GM23338 (cell line): ENCODE measurements at places on chromosomes 2 and 18.
A peak's percentile ranks its signal among the peaks of the same experiment; 100 is the strongest.

DNA sequence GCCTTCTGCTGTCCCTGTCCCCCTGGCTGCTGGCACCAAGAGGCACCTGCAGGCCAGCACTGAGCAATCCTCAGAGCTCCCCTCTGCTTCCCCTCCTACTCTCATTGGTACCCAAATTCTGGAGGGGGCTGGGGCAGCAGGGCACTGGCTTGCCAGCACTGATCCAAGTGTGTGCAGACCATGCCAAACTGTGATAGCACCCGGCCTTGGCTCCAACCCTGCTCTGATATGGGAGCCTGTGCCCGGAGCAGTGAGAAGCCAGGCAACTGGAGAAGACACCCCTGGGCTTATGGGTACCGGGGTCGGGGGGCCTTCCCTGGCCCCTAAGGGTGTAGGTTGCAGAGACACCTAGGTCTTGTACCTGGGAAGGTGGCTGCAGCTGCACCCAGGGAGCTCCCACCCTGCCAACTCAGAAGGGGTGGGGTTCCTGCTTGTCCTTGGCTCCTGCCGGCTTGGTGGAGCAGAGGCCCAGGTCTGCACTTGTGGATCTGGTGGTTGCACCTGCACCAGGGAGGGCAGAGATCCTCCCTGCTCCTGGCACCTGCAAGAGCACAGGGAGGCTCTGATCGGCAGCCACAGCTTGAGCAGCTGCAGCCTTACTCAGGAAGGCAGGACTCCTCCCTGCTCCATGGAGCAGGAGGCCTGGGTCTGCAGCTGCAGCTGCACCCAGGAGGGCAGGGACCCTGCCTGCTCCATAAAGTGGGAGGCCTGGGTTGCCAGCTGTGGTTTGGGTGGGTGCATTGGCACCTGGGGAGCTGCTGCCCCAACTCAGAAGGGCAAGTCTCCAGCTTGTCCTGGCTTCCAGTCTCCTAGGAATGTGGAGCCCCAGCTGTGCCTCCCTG is 96.3 kb downstream of the BCL2L11 start:
- H3K36me3 ChIP-seq: no peaks in the 10 kb centered on the region; the same call in 1 of the 2 replicates
- no peak overlapping the region for H3K4me3 ChIP-seq
- DNase-seq: no peak
- H3K27ac ChIP-seq: no peak overlapping the region
- H3K27me3 ChIP-seq: no peaks in the 10 kb centered on the region
- no peaks in the 10 kb centered on the region for H3K4me1 ChIP-seq

DNA sequence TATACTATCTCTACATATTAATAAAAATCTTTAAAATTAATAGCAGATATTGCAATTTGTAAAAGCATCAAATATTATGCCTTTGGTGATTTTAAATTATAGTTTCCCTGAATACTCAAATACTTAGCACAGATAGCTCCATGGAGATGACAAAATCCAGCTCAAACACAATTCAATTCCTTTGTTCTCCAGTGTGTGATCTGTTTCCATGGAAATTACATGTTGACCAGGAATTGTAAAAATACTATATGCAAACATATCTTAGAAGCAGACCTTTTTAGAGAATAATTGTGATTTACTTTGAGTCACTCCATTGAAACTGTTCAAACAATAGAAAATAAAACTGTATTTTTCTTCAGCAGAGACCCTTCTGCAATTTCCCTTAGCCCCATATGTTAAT is 68.3 kb downstream of the FAM161A start:
- no peak overlapping the region for H3K4me3 ChIP-seq
- no peaks in the 10 kb centered on the region for H3K36me3 ChIP-seq
- H3K27me3 ChIP-seq: no peaks in the 10 kb centered on the region
- H3K4me1 ChIP-seq: no peaks in the 10 kb centered on the region
- H3K27ac ChIP-seq: no peak overlapping the region

GRCh38 chr18:69947361-69948133 is at the start of gene CD226:
Gene CD226, minus strand, starts transcription at chr18:69947873. Its CDS starts 467 bp downstream, at chr18:69947406.
- H3K27me3 ChIP-seq: no peaks in the 10 kb centered on the region
- no peak for DNase-seq
- H3K4me1 ChIP-seq: peaks cover 9% of the 10 kb centered on the region
- H3K27ac ChIP-seq: no peak within 1 kb of the TSS
- H3K4me3 ChIP-seq: no peak within 1 kb of the TSS
- H3K36me3 ChIP-seq: no peaks in the 10 kb centered on the region

DNA sequence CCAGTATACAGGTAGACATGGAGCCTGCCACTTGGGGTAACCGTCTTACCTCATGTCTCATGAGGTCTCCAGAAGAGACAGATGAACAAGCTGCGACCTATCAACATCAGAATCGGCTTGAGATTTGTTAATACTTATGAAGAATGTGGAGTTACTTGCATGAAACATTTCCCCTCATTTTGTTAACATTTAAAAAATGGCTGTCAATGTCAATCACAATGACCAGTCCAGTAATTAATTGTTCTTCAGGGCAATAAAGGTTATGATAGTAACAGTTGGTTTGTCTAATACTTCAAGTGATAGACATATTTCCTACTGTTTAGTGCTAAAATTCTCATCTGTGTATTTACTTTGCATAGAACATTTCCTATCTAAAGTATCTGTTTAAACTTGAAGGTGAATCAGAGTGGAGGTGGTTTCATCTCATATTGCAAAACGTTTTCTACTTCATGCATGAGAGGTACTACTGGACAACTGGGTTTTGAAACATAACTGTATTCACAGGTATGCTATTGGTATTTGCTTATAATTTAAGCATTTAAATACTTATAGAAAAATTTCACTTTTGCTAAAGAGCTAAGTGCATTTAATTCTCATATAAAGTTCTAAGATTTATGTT is 15.1 kb downstream of the SERTAD2 start:
- H3K4me3 ChIP-seq: no peak overlapping the region
- H3K36me3 ChIP-seq: no peaks in the 10 kb centered on the region
- peaks cover 64% of the 10 kb centered on the region for H3K4me1 ChIP-seq
- H3K27me3 ChIP-seq: peaks cover 14% of the 10 kb centered on the region; the same call in 1 of the 2 replicates

DNA sequence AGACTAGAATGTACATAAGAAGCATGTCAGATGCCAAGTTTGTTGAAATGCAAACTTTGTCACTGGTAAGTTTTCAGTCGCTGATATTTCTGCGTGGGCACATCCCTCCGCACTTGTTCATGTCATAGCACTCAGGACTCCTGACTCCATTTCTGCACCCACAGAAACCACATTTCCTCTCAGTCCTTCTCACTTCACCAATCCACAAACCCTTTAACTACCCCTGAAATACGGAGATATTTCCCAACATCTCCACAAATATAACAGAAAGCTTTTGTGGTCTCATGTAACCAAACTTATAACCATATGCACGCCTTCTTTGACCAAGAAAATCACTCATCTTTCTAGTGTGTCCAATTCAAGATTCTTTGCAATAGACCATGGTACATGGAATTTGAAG is 276.9 kb upstream of the ERBB4 start:
- no peaks in the 10 kb centered on the region for H3K36me3 ChIP-seq
- H3K4me3 ChIP-seq: no peak overlapping the region
- no peaks in the 10 kb centered on the region for H3K4me1 ChIP-seq
- no peaks in the 10 kb centered on the region for H3K27me3 ChIP-seq

DNA sequence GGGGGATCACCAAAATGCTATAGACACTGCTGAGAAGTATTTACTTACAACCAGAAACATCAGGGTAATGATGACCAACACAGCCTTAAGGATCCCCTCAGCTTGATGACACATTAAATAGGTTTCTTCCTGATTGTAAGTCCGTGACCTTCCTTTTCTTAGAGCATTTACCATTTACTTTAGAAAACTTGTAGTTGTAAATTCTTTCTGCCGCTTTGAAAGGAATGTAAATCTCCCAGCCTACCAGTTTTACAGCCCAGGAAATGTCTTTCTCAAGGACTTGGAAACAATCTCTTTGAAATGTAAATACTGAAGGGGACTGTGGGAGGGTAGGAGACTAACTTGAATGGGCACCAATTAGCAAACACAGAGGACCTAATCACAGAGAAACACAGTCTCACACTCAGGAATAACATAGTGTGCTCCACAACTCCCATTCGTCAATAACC is 278.6 kb downstream of the DSC3 start:
- peaks cover 26% of the 10 kb centered on the region for H3K4me1 ChIP-seq
- peak overlapping the region; percentile 4; the same call in 1 of the 2 replicates for H3K4me3 ChIP-seq
- no peaks in the 10 kb centered on the region for H3K36me3 ChIP-seq
- peak overlapping the region; percentile 56 for H3K27ac ChIP-seq

- H3K27me3 ChIP-seq: no peaks in the 10 kb centered on the region
- no peak overlapping the region for H3K27ac ChIP-seq
- DNase-seq: no peak
- H3K4me1 ChIP-seq: 0 out of 2 replicates have a peak, but pooled peaks cover under 1% of the 10 kb centered on the region
- H3K4me3 ChIP-seq: no peak overlapping the region
- no peaks in the 10 kb centered on the region for H3K36me3 ChIP-seq
These were observed 21.1 kb downstream of the INPP5D start for GRCh38 chr2:233081232-233081730.

GRCh38 chr2:29606104-29607037 is 315.0 kb downstream of the ALK start:
- DNase-seq: no peak
- no peaks in the 10 kb centered on the region for H3K36me3 ChIP-seq
- H3K27ac ChIP-seq: no peak overlapping the region
- no peak overlapping the region for H3K4me3 ChIP-seq
- peaks cover 28% of the 10 kb centered on the region for H3K4me1 ChIP-seq

DNA sequence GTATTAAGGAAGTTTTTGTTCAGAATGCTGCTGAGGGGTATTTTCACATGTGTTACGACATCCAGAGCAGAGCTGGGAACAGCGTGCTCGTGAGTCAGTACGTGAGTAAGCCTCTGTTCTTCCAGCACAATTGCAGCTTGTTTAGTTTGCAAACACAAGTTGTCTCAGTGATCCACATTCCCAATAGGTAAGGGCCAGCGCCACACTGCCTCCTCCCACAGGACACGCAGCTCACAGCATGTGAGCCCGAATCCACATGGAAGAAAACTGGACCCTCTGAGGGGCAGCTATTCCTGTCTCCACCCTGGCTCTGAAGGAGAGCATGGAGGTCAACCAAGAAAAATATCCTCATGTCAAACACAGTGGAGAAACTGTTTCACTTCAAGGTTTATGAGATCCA is 173.9 kb upstream of the PID1 start:
- peak; percentile 4 for DNase-seq
- H3K4me1 ChIP-seq: no peaks in the 10 kb centered on the region
- no peaks in the 10 kb centered on the region for H3K36me3 ChIP-seq
- no peaks in the 10 kb centered on the region for H3K27me3 ChIP-seq
- H3K27ac ChIP-seq: no peak overlapping the region

DNA sequence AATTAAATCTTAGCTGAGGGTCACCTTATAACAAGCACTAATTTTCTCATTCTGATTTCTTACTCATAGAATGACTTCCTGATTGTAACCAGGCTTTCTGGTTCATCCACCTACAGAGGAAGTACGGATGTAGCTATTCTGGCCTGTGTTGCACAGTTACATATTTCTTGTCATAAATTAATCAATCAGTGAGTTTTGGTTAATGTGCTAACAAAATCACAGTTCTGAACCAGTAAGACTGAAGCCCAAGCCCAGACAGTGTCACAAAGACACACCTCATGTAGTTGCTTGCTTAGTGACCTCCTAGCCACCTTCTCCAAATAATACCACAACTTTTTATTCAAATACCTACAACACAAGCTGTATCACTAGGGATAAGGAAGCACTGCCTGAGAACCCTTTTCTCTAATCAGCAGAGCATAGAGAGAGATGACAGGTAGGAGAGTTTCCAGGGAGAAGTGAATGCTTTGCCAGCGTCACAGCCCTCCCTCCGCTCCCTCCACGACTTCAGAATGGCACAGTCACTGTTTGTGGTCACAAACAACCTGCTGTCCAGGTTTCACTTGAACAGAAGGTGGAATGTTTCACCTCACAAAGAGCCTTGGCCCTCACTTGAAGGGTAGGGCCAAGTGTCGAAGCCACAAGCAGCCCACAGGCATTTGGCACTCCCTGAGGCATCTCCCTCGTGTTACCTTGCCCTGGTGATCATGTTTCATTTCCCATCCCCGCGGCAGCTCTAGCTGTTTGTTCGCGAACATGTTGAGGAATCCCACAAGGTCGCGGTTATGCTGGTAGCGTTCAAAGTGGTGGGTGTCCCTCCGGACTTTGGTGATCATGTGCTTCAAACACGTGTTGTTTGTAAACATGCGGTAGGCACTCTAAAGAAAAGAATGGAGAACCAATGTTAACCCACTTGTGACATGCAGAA is 120.8 kb upstream of the STK17B start:
- peak; percentile 42 for DNase-seq
- no peaks in the 10 kb centered on the region for H3K4me1 ChIP-seq
- no peak overlapping the region for H3K27ac ChIP-seq
- no peak overlapping the region for H3K4me3 ChIP-seq
- H3K36me3 ChIP-seq: no peaks in the 10 kb centered on the region
- H3K27me3 ChIP-seq: no peaks in the 10 kb centered on the region

DNA sequence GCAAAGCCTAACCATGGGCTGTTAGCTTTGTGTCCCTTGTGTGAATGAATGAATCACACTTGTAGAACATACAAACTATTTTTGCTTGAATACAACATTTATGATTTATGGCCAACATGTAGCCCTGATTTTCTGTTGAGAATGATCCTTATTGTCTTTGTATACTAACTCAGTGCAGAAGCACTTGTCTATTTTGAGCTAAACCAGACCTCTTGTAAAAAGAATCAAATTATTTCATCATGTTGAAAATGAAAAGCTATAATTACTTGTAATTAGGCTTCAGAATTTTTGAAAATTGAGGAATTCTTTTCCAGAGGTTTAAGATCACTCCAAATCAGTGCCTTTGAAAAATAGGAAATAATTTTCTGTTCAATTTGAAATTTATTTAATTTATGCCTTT is 85.9 kb downstream of the ZNF407 start:
- no peak overlapping the region for H3K27ac ChIP-seq
- no peaks in the 10 kb centered on the region for H3K27me3 ChIP-seq
- H3K4me3 ChIP-seq: no peak overlapping the region
- H3K4me1 ChIP-seq: no peaks in the 10 kb centered on the region
- H3K36me3 ChIP-seq: no peaks in the 10 kb centered on the region

DNA sequence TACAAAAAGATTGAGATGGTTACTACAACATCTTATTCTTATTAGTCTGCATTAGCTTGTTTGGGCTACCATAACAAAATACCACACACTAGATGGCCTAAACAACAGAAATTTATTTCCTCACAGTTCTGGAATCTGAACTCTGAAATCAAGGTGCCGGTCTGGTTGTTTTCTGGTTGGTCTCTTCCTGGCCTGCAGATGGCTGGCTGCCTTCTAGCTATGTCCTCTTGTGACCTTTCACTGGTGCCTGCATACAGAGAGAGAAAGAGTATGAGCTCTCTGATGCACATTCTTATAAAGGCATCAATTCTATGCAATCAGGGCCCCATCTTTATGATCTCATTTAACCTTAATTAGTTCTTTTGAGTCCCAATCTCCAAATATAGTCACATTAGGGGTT is 696.5 kb downstream of the TDRD15 start:
- no peak overlapping the region for H3K4me3 ChIP-seq
- no peak overlapping the region for H3K27ac ChIP-seq
- no peaks in the 10 kb centered on the region; the same call in 1 of the 2 replicates for H3K36me3 ChIP-seq
- peaks cover 12% of the 10 kb centered on the region for H3K4me1 ChIP-seq
- no peaks in the 10 kb centered on the region for H3K27me3 ChIP-seq
